Stimulated activated CD4-positive, alpha-beta T cell treated with anti-CD3 and anti-CD28 coated beads, Interleukin-12 subunit alpha, Interleukin-12 subunit beta, amount 100 ng/mL, for 4 hours (primary cell): ENCODE measurements at places on chromosomes 6 and 20.

- DNase-seq: no peak
Measured at GRCh38 chr6:16301511-16301910, 63.1 kb downstream of the GMPR start.

GRCh38 chr20:61874421-61875068 is 191.1 kb downstream of the TAF4 start:
- DNase-seq: no peak

DNA sequence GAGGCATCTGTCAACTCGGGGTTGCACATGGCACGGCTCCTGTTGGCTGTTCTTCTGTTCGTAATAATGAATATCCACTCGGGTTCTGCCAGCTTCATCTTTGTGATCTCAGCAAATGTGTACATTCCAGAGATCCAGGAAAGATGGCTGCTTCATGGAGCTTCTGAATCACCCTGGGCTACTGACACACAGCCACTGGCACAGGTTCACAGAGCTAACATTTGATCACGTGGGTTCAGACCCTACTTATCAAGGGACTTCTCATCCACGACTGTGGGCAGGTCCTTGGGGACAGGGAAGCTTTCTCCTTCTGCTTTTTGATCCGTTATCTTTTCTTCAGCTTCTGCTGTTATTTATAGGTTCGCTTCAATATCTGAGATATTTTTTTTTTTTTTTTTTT is 18.1 kb downstream of the PPP1R3G start:
- no peak for DNase-seq

GRCh38 chr20:61935926-61936700 is 129.6 kb downstream of the TAF4 start:
- no peak for DNase-seq

GRCh38 chr6:134295953-134296553 is 21.9 kb downstream of the SGK1 start:
- no peak for DNase-seq

- peak; percentile 7 for DNase-seq
Measured at GRCh38 chr6:134379076-134379475, 61.2 kb upstream of the SGK1 start.

- DNase-seq: no peak
Measured at GRCh38 chr6:24194978-24195700, 69.1 kb downstream of the NRSN1 start.

- no peak for DNase-seq
Measured at GRCh38 chr6:169741344-169741743, 10.0 kb downstream of the DYNLT2 start.
